Substantia nigra (tissue), 51 donors: ENCODE measurements at places on chromosomes 2 and 18.

- DNase-seq = no peak
These were observed 325.5 kb downstream of the IRS1 start for GRCh38 chr2:226474131-226474530.

GRCh38 chr18:10878703-10879102 lies 270.7 kb downstream of the PIEZO2 start:
- DNase-seq = no peak

DNA sequence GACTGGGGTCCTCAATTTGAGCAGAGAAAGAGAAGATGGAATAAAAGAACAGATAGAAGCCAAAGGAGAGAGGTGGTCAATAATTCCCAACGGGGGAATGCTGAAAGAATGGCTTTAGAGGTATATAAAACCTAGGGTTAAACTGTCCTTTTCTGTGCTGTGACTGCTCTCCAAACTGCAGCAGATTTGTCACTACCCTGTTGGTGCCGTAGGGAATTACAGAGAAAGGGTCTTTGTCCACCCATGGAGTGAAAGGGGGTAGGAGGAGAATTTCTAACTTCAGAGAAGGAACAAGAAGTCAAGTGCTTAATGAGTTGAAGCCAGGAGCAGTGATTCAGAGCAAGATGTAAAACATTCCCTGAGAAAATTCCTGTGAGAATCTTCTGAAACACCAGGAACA lies 486.5 kb downstream of the NUP35 start:
- no peak for DNase-seq

GRCh38 chr18:65214456-65214855 lies 536.4 kb upstream of the CDH7 start:
- DNase-seq = no peak

DNA sequence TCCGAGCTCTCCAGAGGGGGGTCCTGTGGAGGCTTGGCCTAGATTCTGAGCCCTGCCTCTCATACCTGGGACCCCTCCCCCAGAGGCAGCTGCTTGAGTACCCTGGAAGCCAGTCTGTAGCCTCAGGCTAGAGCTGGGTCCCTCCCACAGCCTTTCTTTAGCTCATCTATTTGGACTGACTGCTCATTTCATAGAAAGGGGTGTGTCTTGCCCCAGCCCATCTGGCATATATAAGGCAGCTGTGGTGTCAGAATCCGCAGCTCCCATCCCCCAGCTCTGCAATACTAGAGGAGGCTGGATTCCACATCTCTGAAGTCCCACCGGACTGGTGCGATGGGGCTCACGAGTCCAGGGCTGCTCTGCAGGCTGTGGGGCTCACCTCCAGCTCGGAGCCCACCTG lies 26.1 kb downstream of the MPHOSPH10 start:
- no peak for DNase-seq

GRCh38 chr2:225086915-225087314 lies 44.6 kb upstream of the DOCK10 start:
- no peak for DNase-seq

DNA sequence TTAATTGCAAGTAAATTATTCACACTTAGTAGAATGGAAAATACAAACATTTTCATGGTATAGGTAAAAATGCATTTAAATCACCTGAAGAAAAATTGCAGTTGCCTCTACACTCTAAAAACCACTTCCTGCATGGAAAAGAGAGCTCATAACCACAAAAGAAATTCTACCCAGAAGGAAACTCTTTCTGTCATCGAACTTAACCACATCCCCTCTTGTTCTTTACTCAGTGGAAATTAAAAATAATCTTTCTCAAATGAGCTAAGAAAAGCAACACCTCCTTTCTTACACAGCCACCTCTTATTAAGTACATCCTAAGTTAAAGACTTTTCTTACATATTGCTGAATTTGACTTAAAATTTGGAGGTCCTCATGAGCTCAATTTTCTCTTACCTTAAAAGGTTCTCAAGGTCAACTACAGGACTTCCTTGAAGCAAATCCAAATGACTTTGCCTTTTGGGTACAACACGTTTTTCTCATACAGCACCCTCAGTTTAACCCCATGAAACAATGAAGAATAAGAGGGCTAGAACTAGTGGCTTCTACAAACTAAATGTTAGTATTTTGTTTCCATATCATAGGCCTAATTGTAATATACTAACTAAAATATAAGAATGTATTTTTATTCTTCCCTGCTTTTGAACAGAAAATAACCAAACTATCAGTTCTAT lies 109.1 kb upstream of the CRIM1 start:
- no peak for DNase-seq

GRCh38 chr2:113910967-113911678 lies 21.2 kb downstream of the ACTR3 start:
- no peak for DNase-seq

- DNase-seq = no peak
These were observed 80.2 kb downstream of the CDH20 start for GRCh38 chr18:61413396-61413795.

- no peak for DNase-seq
These were observed 282.7 kb upstream of the CDH2 start for GRCh38 chr18:28459587-28459986.

- DNase-seq = no peak
These were observed 121.8 kb downstream of the GPR39 start for GRCh38 chr2:132538331-132538855.

DNA sequence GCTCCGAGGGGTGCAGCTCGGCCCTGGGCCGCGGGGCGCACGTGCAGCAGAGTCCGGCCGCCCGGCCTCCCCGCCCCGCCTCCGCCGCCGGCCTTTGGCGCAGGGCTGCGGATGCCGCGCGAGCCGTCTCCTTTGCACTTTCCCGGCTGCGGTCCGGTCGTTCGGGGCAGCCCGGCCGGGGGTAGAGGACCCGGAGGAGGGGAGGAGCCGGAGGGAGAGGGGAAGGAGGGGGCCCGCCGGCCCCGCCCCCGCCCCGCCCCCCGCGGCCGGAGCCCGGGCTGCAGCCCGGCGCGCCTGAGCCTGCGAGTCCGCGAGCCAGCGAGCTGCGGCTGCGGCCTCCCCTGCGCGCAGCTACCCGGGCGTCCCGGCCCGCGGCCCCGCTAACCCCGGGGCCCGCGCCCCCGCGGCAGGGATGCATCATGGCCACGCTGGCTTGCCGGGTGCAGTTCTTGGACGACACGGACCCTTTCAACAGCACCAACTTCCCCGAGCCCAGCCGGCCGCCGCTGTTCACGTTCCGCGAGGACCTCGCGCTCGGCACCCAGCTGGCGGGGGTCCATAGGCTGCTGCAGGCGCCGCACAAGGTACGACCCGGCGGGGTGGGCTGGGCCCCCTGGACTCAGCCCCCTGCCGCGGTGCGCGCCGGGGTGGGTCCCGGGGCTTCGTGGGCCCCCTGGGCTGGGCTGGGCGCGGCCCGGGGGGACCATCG lies at the start of gene FHOD3:
Gene FHOD3 (plus strand): TSS at position 297 of the 709 bp plus-strand sequence. CDS start 123 bp downstream, at position 420.
- peak; percentile 58 for DNase-seq

GRCh38 chr2:156532989-156533388 lies 96.8 kb downstream of the GPD2 start:
- no peak for DNase-seq

GRCh38 chr2:154565433-154565832 lies 133.1 kb upstream of the KCNJ3 start:
- no peak for DNase-seq

DNA sequence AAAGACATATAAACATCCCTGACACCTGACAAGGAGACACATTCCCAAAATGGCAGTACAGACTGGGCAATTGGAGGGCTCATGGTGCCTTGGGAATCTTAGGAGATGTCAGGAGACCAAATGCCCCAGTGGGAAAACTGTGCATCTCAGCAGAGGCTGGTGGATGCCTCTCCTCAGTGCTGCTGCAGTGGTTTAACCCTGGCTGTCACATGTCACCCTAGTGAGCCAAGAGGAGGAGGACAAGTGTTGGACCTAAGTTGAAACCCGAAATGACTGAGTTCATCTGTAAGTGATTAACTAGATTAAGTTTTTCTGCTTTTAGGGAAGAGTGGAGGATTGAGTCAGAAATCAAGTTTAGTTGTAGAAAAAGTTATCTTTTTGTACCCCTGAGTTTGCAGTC lies 5.2 kb upstream of the NAGK start:
- DNase-seq = no peak

DNA sequence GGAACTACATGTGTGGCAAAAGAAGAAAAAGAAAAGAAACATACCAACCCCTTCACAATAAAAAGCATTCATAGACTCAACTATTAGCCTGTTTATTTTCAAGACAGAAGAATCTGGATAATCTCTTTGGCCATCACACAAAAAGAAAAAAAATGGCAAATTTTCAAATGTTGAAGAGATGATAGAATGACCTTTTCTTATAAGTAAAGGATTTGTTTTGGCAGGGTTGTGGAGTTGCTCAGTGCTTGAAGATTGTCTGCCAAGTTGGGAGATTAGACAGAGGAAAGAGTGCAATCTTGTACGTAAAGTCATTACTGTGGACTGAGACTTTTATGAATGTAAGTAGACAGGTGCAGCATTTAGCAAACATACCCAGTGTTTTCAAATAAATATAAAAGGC lies 18.5 kb upstream of the FAM171B start:
- no peak for DNase-seq

DNA sequence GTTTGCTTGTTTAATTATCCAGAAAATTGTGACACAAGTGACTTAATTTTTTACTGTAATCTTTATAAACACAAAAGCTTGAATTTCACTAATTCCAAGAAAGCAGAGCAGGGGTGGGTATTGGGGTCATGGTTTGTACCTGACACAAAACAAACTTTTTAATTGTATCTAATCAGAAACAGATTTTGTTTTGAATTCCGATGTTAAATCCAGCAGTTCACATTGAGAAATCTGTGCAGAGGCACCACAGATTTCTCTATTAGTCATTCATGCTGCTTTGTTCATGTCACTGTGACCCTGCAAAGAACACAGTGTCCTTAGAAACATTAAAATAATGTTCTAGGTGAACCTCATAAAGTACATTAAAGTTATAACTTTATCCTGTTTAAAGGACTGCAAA lies 443.4 kb downstream of the NYAP2 start:
- DNase-seq = no peak

DNA sequence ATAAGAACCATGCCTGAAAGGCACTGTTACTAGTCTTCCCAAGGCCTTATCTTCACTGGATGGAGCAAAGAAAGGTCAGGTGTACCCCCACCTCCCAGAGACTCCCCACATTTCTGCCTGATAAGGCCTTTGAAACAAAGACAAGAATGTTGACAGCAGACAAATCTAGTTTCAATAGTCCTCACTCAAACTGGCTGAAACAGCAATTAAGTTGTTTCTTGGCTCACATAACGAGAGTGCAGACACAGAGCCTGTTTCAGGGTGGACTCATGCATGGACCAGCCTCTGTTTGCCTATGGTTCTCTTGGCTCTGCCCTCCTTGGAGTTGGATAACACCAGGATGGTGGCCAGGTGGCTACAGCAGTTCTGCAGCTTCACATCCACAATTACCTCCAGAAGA lies 7.5 kb upstream of the CFAP221 start:
- no peak for DNase-seq

- no peak for DNase-seq
These were observed 36.7 kb downstream of the EPAS1 start for GRCh38 chr2:46333912-46334311.

DNA sequence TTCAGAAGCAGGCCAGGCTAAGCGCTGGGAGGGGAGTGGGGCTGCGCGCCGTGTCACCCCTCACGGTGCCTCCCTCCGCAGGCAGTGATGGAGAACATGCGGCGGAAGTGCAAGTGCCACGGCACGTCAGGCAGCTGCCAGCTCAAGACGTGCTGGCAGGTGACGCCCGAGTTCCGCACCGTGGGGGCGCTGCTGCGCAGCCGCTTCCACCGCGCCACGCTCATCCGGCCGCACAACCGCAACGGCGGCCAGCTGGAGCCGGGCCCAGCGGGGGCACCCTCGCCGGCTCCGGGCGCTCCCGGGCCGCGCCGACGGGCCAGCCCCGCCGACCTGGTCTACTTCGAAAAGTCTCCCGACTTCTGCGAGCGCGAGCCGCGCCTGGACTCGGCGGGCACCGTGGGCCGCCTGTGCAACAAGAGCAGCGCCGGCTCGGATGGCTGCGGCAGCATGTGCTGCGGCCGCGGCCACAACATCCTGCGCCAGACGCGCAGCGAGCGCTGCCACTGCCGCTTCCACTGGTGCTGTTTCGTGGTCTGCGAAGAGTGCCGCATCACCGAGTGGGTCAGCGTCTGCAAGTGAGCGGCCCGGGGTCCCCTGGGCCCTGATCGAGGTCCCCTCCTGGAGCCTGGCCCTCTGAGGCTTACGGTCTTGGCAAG lies 12.2 kb downstream of the WNT10A start:
- DNase-seq = no peak

- no peak for DNase-seq
These were observed 158.6 kb upstream of the STK17B start for GRCh38 chr2:196329959-196330358.

GRCh38 chr2:41955316-41956043 lies 92.3 kb upstream of the PKDCC start:
- no peak for DNase-seq

- DNase-seq = no peak
These were observed 27.0 kb upstream of the NFATC1 start for GRCh38 chr18:79368681-79369080.

GRCh38 chr2:37610638-37611289 lies 60.7 kb downstream of the CDC42EP3 start:
- no peak for DNase-seq

- DNase-seq = no peak
These were observed 145.1 kb upstream of the CDH19 start for GRCh38 chr18:66749030-66749429.

DNA sequence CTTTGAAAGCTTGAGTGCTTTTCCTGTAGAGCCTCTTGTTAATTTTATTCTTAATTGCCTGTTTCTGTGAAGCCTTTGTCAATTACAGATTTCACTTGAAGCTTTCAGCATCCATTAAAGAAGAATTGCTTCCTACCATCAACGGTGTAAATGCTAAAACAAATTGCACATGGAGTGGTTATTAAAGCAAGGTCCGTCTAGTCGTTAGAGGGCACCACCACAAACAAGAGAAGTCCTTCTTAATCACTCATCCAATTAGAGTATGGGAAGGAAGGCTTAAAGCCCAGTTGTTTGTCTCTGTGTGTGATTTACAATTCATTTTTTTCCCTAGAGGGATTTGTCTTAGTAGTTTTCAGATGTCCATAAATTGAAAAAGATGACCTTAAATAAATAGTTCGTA lies 1.6 kb downstream of the KCNJ3 start:
- DNase-seq = no peak

- no peak for DNase-seq
These were observed at the start of gene ASB18 for GRCh38 chr2:236264256-236264655. ASB18 (minus strand) TSS chr2:236264406; CDS start chr2:236264345, 61 bp downstream.

GRCh38 chr18:38413193-38413592 lies 847.6 kb upstream of the CELF4 start:
- DNase-seq = no peak

- no peak for DNase-seq
These were observed 124.7 kb downstream of the ACKR3 start for GRCh38 chr2:236694146-236694888.

DNA sequence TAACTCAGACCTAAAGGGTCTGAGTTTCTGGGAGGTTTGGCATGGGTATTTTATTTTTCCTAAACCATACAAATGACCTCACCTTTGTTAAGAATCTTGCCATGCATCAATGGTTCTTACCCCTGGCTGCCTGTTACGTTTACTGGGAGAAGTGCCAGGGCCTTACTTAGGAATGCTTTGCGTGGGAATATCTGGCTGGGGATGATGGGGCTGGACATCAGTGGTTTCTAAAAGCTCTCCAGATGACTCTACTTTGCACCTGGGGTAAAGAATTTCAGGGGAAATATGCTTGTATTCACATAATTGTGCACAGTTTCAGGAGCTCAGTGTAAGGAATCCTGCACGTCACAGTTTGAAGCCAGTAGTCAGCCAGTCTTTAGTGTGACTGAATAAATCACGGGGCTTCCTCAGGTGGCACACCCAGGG lies 18.2 kb upstream of the DAW1 start:
- DNase-seq = no peak
